ENCODE measurements at places on chromosomes 16 and 17.
A peak's percentile ranks its signal among the peaks of the same experiment; 100 is the strongest.

DNA sequence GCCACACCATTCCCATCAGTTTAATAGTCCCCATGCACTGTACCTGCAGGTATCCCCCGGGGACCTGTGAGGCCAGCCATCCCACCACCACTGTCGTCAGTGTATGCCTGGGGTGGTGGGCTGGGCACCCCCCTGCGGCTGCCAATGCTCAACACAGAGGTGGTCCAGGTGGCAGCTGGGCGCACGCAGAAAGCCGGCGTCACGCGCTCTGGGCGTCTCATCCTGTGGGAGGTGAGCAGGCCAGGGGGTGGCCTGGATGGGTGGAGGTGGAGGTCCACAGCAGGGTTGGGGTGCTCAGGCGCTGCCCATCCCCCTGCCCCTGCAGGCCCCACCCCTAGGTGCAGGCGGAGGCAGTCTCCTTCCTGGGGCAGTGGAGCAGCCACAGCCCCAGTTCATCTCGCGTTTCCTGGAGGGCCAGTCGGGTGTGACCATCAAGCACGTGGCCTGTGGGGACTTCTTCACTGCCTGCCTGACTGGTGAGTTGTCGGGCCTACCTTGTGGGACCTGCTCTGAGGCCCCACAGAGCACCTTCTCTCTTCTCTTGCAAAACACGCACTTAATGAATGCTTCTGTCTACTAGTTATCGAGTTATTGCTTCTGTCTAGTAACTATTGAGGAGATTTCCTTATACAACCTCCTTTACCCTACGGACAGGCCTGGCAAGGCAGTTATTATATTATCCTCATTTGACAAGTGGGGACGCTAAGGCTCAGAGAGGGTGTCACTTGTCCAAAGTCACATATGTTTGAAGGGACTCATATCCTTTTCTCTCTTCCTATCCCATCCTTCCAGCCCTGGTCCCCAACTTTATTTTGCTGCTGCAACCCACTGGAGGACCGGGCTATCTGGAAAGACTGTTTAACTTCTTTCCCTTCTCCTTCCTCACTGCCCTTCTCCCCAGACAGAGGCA lies 5.8 kb upstream of the TRAF4 start:
- DNase-seq, result no peak

DNA sequence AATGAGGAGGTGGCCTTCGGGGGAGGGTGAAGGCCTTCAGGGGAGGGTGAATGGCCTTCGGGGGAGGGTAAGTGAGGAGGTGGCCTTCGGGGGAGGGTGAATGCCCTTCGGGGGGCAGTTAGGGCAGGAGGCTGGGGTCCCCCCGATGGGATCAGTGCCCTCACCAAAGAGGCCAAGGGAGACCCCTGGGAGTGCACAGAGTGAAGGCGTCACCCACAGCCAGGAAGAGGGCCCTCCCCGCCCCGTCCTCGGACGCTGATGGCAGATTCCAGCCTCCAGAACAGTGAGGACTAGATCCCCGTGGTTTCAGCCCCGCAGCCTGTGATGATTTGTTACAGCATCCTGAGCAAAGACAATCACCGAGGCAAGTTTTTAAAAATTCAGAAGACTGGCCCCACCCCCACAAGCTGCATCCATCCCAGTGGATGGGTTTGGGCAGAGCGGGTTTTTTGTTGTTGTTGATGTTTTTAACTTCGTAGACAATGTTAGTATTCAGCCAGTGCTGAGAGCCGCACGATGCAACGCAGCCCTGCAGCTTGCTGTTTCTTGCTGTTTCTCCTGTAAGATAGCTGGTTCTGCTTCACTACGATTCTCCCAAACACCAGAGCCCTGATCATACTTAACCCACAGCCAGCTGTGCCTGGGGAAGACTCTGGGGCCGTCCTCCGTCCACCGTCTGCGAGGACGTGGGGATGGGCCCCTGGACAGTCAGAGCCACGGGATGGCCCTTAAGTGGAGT lies 40.7 kb upstream of the CBFA2T3 start:
- no peak for DNase-seq

DNA sequence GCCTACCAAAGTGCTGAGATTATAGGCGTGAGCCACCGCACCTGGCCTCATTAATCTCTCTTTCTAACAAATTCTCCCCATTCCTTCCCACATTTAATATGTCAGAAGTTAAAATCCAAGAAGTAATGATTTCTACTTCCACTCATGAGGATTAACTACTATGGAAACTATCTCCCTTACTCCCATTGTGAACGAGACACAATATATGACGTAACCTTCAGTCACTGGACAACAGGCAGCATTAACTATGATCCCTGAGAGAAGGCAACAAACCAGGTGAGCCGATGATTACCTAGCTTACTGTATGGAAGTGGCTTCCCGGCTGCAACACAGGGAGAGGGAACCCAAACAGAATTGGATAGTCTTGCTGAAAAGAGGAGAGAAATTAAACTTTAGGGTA lies 20.0 kb downstream of the GLG1 start:
- no peak for DNase-seq

DNA sequence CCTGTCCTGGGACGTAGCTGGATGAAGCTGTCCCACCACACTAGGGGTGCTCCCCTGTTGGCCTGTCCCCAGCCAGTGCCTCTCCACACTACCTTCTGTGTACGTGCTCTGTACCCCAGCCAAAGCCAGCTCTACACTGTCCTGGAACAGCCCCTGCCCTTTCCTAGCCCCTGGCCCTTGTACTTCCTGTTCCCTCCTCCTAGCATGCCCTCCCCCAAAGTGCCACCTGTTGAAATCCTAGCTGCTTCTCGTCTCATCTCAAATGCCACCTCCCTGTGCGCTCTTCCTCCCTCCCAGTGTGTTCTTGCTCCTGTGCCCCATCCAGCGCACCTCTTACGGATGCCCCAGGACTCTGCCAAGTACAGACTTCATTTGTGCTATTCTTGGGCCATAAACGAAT lies 33.5 kb downstream of the IRX3 start:
- DNase-seq, result no peak

DNA sequence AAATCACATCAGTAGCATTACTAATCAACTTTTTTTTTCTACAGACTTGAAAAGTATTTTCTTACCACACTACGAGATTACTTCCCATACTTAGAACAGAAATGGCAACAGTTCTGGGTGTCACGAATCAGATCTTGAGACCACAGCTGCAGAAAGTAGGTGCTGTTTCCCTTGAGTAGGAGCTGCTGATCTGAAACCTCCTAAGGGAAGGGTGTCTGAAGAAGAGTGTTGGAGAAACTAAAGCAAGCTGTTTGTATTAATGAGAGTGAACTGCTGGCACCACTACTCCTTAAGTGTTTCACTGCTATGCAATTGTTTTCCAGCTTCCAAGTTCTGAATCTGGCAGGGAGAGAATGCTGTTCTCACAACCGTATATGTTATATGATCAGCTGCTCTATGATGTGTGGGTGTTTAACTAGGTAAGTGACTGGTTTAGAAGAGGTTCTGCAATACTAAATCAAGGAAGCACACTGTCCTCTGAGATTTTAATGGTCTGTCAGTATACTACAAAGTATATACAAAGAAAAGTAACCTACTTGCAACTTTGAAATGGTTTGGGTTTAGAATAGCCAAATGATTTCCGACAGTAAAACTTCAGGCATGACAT lies 3.3 kb downstream of the ZNF652 start:
- DNase-seq, result peak; percentile 30

DNA sequence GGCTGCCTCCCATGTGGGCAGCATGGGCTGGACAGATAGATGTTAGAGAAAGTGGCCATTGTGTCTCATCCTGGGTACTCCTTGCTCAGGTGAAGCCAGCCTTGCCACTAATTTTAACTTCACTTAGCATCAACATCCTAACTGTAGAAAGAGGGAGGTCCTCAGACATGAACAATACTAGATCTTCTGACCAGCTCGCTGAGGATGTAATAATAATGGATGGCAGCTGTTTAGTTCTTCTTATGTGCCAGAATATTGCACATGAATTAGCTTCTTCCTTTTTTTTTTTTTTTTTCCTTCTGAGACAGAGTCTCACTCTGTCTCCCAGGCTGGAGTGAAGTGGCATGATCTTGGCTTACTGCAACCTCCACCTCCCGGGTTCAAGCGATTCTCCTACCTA lies 232.4 kb downstream of the CCDC182 start:
- no peak for DNase-seq

- DNase-seq, result no peak
These were observed 119.9 kb downstream of the BANP start for GRCh38 chr16:88070989-88071625.

- DNase-seq, result no peak
These were observed 18.1 kb upstream of the ICAM2 start for GRCh38 chr17:64038331-64039105.

Data from GM23248 (cell line).